ENCODE measurements at places on chromosomes 3 and 15.
A peak's percentile ranks its signal among the peaks of the same experiment; 100 is the strongest.

DNA sequence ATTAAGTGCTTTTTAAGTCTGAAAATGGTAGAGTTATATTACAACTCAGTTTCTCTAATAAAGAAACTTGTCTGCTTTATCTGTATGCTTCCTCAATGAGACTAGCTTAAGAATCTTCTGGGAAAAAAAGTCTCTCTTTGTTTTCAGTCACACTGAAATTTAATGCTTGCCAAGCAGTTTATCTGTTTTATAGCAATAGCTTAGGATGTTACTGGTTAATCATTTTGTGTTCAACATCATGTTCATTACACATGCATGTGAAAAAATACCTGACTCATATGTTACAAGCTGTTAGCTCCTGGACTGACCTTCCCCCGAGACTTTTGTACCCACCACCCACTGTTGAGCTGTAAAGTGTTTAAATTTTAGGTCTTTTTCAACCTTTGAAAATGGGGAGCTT lies 706.2 kb upstream of the CBLB start:
- no peak for DNase-seq

DNA sequence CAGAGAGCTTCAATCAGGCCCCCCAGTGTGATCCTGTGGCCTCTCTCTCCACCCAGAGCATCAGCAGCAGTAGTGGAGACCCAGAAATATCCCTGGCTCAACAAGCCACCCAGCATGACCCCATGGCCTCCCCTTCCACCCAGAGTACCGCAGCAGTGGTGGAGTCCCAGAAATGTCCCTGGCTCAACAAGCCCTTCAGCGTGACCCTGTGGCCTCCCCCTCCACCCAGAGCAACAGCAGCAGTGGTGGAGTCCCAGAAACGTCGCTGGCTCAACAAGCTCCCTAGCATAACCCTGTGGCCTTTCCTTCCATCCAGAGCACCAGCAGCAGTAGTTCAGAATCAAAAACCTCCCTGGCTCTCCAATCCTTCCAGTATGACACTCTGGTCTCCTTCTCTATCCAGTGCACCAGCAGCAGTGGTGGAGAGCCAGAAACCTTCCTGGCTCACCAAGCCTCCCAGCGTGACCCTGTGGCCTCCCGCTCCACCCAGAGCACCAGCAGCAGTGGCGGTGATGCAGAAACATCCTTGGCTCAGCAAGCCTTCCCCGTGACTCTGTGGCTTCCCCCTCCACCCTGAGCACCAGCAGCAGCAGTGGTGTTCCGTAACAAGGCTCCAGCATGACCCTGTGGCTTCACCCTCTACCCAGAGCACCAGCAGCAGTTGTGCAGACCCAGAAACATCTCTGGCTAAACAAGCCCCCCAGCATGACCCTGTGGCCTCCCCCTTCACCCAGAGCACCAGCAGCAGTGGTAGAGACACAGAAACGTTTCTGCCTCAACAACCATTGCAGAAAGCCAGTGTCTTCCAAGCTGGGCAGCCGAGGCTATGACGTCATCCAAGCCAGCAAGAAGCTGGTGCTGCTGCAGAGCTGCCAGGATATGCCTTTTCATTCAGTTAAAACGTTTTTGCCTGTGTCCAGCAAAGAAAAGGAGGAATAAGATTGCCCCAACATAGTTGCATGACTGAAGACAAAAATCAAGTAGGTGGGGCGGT lies 61.3 kb upstream of the TAMM41 start:
- no peak for DNase-seq

DNA sequence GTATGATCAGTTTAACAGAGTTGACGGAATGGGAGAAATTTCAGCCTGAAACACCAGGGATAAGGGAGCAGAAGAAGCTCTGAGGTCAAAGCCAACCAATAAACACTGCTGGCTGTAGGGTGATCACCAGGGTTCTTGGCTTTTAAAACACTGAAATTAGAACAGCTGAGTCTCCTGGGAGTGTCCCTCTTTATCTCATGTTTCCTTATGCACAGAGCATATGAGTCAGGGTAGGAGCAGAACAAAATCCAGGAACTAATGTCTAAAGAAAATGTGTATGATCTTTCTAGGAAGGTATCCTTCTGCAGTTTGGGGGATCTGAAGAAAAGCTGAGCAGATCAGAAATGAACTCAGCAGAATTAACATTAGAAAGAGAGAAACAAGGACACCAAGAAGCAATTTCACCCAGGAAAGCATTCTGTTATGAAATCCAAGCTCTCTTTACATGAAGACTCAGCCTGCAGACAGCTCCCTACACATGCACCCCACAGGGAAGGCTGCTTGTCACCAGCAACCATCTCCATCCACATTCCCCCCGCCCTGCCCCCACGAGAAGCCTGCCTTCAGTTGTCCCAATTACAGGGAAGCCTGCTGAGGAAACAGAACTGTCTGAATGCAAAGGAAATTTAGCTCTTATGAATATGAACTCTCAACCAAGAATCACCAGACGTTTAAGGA lies 469.7 kb downstream of the PDCD6IP start:
- DNase-seq = no peak

GRCh38 chr3:59467476-59467875 lies 417.7 kb upstream of the CFAP20DC start:
- DNase-seq = no peak

DNA sequence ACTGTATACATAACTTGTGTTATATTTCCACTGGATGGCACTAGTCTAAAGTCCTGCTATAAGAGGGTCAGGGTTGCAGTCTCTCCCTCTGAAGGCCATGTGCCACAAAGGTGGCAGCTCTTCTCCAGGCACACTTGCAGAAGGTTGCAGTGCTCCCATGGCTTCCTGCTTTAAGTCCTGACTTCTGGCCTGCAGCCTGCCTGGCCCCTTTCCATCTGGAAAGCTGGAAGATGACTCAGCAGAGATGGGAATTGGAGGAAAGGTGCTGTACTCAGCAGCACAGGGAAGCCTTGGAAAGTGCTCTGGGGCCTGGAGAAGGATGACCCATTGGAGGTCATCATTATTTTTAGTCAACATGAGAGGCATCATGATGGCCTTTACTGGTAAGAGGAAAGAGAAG lies 40.9 kb upstream of the MRPL3 start:
- DNase-seq = peak; percentile 44

GRCh38 chr3:162670181-162670580 lies 1173.6 kb downstream of the OTOL1 start:
- DNase-seq = no peak

DNA sequence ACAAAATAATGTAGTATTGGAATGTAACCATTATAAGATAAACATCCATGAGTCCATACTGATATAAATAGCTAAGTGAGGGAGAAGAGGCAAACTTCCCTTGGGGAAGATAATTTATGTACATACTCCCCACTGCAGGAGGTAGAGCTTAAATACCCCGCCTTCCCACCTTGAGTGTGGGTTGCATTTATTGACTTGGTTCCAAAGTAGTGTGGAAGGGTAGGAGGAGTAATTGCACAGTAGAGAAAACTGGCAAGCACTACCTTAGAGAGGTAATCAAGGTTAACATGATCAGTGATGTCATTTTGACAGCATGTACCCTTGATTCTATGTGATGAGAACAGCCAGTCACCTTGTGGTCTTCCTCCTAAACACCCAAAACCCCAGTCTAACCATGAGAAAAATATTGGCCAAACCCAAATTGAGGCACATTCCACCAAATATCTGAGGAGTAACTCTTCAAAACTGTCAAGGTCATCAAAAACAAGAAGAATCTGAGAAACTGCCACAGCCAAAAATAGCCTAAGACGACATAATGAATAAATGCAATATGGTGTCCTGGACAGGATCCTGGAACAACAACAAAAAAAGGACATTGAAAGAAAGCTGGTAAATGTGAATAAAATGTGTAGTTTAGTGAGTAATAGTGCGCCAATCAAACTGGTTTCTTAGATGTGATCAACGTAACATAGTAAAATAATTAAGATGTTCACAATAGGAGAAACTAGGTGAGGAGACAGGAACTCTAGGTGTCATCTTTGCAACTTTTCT lies 774 bp upstream of the CNOT10 start:
- no peak for DNase-seq

DNA sequence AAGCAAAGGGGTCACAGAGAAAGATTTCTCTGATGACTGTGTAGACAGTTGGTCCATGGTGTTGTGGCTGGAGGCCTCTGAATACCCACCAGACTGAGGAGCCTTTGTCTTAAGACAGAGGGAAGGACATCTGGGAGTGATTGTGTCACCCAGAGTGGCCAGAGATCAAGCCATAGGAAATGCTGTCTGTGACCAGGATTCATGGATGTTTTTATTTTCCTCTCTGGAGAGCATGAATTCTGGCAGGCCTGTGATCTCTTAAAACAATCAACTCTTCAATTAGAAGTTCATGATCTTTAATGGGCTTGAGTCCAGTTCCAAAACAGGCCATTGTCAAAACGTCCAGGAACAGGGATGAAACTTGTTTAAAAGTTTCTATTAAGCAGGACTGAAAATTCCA lies 198.9 kb upstream of the CTDSPL start:
- no peak for DNase-seq

- no peak for DNase-seq
Measured at GRCh38 chr15:69225355-69226022, 65.1 kb downstream of the GLCE start.

DNA sequence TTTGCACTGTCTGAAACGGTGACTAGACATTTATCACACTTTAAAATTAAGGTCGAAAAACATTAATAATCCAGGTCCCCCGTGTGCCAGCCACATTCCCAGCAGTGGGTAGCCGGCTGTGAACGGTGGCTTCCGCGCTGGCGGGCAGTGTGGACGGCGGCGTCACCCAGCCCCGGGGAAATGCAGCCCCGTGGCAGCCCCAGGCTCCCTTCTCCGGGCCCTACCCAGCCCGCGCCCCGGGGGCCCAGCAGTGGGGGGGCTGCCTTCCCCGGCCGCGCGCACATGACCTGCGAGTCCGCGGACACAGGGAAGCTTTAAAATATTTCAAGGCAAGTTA lies 25.3 kb downstream of the GABRA5 start:
- DNase-seq = no peak

- DNase-seq = no peak
Measured at GRCh38 chr15:66670762-66671580, 31.1 kb upstream of the SMAD6 start.

DNA sequence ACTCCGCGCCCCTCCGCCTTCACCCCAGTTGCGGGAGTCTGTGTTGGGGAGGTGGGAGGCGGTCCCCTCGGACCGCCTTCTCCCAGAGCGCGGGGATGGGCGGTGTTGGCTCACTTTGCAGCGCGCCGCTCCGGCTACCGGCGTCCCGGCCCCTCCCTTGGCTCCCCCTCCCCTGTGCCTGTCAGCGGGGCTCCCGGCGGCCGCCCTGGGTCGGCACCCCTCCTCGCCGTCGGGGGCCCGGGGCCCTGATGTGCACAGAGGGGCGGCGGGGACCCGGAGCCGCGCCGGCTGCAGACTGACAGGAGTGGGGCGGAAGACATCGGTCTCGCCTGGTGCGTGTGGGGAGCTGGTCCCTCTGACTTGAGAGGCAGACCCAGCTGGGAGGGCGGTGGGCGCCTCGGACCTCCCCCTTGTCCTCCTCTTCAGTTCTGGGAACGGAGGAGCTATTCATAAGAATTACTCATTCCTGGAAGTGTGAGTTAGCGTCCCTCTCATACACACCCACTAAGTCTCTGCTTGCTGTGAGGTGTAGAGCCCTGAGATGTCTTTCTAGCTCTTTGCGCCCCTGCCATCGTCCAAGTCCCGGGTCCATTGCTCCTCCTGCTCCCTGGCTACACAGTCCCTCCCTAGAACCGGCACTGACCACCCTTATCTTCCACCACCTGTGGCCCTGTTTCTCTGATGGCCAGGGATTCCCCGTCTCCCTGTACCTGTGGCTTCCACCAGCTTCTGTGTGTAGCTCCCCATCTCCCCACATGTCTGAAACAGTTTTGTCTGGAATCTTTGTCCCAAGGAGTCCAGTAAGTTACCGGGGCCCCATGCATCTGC lies 42.3 kb upstream of the ROPN1 start:
- no peak for DNase-seq

- DNase-seq = no peak
Measured at GRCh38 chr3:64566859-64567258, 120.9 kb downstream of the ADAMTS9 start.

GRCh38 chr3:4505688-4506558 lies 12.8 kb downstream of the ITPR1 start:
- DNase-seq = no peak

GRCh38 chr3:128081846-128082245 lies 29.6 kb downstream of the SEC61A1 start:
- no peak for DNase-seq

DNA sequence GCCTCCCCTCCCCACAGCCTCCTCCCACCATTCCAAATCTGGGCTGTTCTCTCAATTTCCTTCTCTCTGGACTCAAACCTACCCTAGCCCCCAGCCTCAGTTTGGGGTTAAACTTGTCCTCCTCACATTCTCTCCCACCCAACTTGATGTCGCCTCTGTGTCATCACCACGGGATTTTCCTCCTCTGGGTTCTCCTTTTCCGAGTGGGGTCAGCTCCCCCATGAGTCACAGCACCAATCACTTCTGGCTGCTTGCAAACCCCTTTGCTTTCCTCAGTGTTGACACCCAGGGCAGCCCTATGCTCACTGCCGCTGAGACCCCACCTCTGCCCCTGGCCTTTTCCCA lies 451 bp downstream of the CCR5AS start:
- peak; percentile 50 for DNase-seq

DNA sequence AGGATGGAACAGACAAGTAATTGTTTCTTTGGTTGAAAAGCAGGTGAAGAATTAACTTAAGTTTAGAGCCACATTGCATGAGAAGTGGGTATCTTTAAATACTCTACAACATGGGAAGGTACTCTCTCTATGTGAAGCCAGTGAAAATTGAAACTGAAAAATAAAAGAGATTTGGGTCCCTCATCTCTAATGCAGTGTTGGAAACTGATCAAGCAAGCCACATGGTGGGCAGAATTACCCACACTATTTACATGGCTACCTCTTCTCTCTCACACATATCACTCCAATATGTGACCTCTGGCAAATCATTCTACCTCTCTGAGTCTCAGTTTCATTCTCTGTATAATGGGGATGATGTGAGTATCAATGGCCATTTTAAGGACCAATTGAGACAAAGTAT lies 339.0 kb downstream of the IL5RA start:
- DNase-seq = no peak

DNA sequence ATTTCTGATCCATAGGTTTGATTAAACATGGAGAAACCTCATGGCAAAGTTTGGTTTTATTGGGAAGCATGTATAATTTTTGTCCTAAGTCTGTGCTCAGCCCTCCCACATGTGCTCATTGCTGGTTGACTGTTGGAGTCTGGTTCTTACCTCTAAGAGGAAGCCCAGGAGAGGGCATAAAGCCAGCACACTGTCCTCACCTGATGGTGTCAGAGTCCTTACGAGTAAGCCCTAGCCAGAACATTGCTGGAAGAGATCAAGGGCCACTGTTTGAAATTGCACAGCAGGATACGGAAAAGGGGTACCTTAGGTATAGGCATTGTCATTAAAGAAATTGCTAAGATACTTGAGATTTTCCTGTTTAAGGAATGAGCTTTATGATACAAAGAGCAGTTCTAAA lies 21.3 kb downstream of the MLH1 start:
- DNase-seq = no peak
